ENCODE measurements at places on chromosomes 5 and 9. TPM values are rescaled to one million over a fixed set of nuclear protein-coding genes. Genes with fewer than 3 reads are reported as not detected.

The ANKS6 gene
- 25.8 TPM for total RNA-seq

The CDC25C gene
- total RNA-seq: 2.7 TPM

The TXNDC8 gene
- not detected for total RNA-seq

The CNTNAP3B gene
- 0.88 TPM for total RNA-seq

GRCh38 chr5:180291234-180291940, 496 bp downstream of the MAPK9 start:
- DNase-seq: no peak

The CCNB1 gene
- 143 TPM for total RNA-seq

The TEK gene
- 1.5 TPM for total RNA-seq

GRCh38 chr9:38308136-38308535, 84.4 kb upstream of the ALDH1B1 start:
- no peak for DNase-seq

The DNM1 gene
- total RNA-seq: 17.6 TPM

GRCh38 chr5:52693280-52693679, 94.4 kb upstream of the ITGA1 start:
- DNase-seq: peak; percentile 34

DNA sequence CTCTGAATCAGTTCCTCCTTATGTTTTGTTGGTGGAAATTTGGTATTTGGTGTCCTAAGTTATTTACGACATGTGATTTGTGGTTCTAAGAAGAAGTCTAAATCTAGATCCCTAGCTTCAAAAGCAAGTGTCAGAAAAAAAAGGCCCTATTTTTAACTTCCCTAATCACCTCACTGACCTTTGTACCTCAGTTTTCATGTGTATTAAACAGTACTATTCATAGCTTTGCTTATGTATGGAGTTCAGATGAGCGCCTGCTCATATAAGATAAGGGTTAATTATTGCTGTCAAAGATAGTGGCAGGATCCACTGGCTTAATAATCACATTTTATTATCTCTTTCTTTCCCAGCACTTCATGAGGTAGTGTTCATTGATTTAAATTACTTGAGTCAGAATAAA, 318.2 kb downstream of the PARP8 start:
- DNase-seq: no peak

DNA sequence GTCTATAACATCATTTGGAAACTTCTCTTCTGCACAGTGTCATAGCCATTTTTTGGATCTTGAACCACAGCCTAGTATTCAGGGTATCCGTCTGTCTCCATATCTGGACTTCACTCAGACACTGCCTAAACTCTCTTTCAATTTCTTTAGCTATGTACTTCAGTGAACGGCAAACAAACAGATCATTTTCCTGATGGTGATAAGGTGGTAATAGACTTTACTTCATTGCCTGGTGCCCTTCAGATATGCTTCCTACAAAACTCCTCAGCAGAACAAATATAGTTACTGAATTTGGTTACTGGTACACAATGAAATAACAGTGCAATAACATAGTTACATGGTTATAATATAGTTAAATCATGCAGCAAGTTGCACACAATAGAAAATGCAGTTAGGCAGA, 348.2 kb downstream of the ZSWIM6 start:
- no peak for DNase-seq

DNA sequence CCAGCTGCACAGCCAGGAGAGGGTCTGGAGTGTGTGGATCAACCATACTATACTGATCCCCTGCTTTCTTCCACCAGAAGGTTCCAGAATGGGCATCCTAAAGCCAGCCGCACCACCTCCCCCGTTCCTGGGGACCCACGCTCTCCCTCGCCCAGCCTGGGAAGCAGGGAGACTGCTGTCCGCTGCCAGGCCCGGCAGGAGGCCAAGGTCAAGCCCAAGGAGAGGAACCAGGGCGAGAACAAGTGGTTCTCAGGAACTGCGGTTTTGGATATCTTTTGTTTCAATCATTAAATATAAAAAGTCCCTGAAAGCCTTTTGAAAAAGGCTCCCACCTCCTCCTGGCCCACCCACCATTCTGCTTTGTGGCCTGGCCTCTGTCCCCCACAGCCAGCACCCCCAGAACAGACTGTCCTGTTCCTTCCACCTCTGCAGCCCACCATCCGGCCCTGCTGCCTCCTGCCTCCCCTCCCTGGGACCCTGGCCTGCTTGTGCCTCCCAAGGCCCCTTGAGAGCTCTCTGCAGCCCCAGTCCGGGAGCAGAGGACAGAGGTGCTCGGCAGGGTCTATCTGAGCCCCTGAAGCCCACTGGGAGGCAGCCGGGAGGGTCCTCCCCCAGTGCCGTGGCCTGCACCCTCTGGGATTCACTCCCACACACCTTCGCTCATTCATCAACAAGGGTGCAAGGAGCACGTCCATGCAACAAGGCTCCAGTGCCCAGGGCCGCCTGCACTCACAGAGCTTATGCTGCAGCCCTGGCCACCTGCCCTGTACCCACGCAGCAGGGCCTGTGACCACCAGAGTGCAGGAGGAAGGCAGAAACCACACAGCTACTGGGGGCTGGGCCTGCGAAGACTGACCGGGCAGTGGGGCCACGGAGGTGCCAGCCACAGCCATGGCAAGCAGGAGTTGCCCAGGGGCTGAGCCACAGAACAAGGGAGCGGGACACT, 614 bp upstream of the LCN6 start:
- DNase-seq: no peak

The CCDC187 gene
- 0.56 TPM for total RNA-seq

- no peak for DNase-seq
These were observed 28.0 kb upstream of the VCAN start for GRCh38 chr5:83443534-83443933.

- no peak for DNase-seq
These were observed 16.2 kb upstream of the ITGA1 start for GRCh38 chr5:52771343-52772039.

- DNase-seq: no peak
These were observed 5.0 kb upstream of the TEX48 start for GRCh38 chr9:114687034-114687433.

GRCh38 chr9:108311745-108312144, 544.0 kb downstream of the ACTL7B start:
- DNase-seq: no peak

GRCh38 chr9:71245651-71246050, 124.2 kb upstream of the TRPM3 start:
- DNase-seq: no peak

DNA sequence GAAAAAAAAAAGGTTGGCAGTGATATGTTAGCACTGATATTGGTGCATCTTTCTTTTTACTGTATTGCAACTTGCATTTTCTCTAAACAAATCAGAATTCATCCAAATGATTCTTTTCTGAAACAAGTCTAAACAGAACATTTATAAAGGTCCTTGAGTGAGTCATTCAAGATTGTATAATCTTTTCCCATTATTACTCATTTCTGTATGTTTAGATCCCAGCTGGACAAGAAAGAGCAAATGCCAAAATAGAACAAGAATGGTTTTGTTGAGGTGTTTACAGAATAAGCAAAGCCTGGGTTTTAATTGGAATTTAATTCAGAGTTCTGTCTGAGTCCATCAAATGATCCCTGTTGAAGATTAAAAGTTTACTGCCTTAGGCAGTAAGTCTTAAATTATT, 112.3 kb downstream of the VCAN start:
- DNase-seq: no peak

The BRD9 gene
- 23.5 TPM for total RNA-seq

- DNase-seq: peak; percentile 24
These were observed 560 bp upstream of the NDUFS6 start for GRCh38 chr5:1800472-1801221.

DNA sequence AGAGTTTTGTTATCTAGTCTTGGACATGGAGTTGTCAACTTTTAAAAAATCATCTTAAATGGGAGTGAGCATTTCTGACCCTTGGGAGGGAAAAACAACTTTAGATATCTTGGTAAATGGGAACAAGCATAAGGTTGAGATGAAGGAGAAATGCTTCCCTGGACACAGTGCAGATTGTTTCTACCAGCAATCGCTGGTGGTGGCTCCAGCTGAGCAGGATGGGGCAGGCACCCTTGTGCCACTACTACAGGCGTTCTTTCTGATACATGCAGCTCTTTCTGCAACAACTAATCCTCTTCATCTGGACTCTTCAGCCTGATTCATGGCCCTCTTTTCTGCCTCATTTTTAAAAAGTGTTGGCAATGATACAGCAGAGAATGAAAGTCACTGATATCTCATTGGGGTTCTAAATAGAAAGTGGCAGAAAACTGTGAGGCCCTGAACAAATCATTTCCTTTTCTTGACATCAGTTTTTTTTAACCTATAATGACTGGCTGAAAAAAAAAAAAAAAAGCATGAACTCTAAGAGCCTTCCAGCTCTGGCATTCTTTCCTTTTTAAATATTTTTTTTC, 409.4 kb upstream of the PTGER4 start:
- no peak for DNase-seq

- DNase-seq: no peak
These were observed 307.6 kb upstream of the TNC start for GRCh38 chr9:115425601-115426000.

DNA sequence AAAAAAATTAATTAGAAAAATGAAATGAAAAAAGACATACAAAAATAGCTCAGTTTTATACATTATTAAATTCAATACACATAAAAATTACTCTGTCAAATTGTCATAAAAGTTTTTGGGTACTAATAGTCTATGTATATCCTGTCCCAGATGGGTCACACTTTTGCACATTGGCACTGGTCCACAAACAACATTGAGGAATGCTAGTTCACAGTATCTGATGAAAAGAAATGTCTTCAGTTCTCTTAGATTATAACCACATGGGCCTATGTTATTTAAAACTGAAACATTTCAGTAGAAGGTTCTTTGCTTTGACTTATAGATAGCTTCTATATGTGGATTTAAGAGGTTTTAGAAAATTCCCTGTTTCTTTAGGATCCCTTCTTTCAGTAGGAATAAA, 39.8 kb downstream of the LNPEP start:
- DNase-seq: peak; percentile 4

The ADGRV1 gene
- 15.5 TPM for total RNA-seq

GRCh38 chr5:153030755-153031725, 459.4 kb upstream of the GRIA1 start:
- no peak for DNase-seq

- peak; percentile 12 for DNase-seq
These were observed 6.1 kb upstream of the ZNF79 start for GRCh38 chr9:127418037-127418471.

GRCh38 chr9:126093771-126094170, 232.9 kb upstream of the MVB12B start:
- DNase-seq: no peak

The RBM22 gene
- total RNA-seq: 39.0 TPM

Data from cardiac muscle cell (in vitro differentiated cells and primary cell).